SW 1271 (cell line): ENCODE measurements at places on chromosomes 6 and 20.
A peak's percentile ranks its signal among the peaks of the same experiment; 100 is the strongest.

DNA sequence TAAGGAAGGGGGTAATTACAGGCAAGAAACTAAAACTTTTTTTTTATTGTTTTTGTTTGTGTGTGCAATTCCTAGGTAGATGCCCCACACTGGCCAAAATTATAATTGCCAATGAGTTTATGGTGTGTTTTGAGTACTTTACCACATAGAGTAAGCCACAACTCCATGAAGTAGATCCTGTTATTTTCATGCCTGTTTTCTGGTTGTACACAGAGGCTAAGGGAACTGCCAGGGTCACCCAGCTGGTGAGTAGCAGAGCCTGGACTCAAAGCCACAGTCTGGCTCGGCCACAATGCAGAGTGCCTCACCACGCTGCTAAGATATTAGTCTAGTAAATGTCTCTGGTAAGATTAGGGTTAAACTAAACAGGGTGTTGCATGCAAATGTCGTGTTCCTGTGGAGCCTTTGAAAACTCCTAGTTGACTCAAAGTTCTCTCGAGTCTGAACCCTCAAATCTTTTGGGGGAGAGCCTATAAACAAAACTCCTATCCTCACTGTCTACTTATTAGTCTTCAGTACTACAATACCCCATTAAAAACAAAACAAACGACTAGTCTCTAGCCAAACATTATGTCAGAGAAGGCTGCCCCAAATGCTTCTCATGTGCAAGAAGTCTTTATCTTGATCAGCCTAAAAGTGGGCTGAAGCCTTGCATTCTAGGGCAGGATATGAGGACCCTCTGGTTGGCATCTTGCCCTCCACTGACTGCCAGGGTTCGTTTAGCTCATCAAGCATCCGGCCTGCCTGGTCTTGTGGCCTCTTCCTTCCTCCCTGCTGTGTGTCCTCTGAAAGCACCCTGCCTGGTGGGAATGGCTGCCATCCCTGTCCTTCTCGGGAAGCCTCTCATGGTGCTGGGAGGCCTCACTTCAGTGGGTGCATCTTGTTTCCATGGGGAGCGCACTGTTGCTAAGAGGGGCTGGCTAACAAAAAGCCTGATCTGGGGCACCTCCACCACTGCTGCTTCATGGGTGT, 4.2 kb downstream of the DUSP22 start:
- DNase-seq, result no peak

GRCh38 chr6:113442040-113442439, 415.1 kb upstream of the MARCKS start:
- no peak for DNase-seq

GRCh38 chr6:25404693-25405169, 125.6 kb downstream of the CARMIL1 start:
- DNase-seq, result no peak

- peak; percentile 26 for DNase-seq
Measured at GRCh38 chr6:153727885-153728284, 311.2 kb upstream of the OPRM1 start.

- DNase-seq, result no peak
Measured at GRCh38 chr6:140909625-140910024, 1223.1 kb upstream of the GJE1 start.

- DNase-seq, result no peak
Measured at GRCh38 chr20:60658681-60659080, 593.4 kb upstream of the CDH4 start.

- no peak for DNase-seq
Measured at GRCh38 chr20:45254383-45255262, at the start of gene SLPI. Gene SLPI, minus strand, starts transcription at chr20:45254564. Its CDS starts 21 bp downstream, at chr20:45254543.

DNA sequence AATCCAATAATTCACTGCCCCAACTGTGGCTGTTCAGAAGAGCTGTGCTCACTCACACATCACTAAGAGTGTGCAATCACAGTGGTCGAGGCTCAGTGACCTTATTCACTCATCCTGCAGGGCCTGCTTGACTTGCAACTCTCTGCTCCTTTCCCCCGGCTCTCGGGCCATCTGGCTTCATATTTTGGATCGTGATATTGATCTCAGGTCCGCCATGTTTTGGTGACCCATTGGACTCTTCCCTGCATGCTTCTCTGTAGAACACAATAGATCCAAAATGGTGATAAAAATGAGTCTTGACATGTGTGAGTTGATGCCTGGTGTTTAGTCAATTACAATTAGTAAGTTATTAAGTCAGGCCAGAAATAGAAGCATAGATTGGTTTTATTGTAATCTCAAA, 313.9 kb upstream of the SOX4 start:
- DNase-seq, result no peak

DNA sequence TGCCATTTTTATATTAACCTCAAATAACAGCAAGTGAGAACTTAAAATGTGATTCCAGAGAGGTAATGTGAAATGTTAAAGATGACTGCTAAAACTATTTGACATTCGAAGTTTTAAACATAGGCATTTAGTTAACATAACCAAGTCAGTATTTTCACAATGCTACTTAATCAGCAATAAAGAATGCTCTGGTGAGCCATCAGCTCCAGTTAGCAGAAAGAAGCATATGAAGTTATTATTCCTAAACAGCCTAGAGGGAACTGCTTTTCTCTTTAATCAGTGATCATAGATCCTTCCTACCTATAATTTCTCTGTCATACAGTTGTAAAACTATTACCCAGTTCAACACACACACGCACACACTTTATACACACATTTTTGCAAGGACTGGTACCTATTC, 60.1 kb downstream of the MMS22L start:
- DNase-seq, result no peak

- no peak for DNase-seq
Measured at GRCh38 chr6:34031625-34032383, 114.1 kb downstream of the GRM4 start.

DNA sequence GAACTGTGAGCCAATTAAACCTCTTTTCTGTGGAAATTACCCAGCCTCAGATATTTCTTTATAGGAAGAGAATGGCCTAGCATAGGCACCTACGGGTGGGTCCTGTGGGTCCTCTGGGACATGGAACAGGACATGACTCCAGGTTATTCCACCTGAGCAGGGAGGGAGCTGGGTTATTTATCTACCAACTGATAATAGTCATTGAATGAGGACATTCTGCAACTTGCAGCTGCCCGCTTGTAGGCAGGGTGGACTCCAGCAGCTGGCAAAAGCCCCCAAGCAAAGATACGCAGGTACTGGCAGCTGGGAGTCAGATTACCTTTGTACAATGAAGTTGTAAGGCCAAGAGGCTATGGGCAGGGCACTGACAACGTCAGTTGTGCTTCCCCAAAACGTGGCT, 1.4 kb upstream of the BANF2 start:
- no peak for DNase-seq

- DNase-seq, result no peak
Measured at GRCh38 chr6:11307226-11307625, 74.8 kb upstream of the NEDD9 start.
